ENCODE measurements at places on chromosomes 1 and 21.

- DNase-seq = no peak
Measured at GRCh38 chr1:23402286-23403037, 22.1 kb downstream of the TCEA3 start.

GRCh38 chr1:156135930-156136871 lies 17.2 kb upstream of the SEMA4A start:
- no peak for DNase-seq

GRCh38 chr1:98949166-98949565 lies 55.5 kb downstream of the PLPPR5 start:
- no peak for DNase-seq

GRCh38 chr1:192489047-192489446 lies 86.5 kb upstream of the RGS1 start:
- DNase-seq = no peak

DNA sequence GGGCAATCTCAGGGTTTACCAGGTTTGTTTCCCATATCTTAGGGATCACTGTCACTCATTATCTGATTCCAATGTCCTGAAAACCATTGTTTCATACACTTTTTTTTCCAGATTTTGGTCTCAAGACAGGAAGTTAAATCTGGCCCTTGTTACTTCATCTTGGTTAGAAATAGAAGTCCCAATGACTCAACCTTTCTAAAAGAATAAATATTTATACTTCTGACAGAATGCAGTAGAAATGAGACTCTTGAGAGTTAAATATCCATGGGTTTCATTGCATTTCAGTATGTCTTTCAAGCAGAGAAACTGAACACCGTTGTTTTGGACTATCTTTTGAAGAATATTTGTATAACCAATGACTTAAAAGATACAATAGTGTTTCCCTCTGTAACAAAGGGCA lies 19.8 kb upstream of the VCAM1 start:
- DNase-seq = no peak

DNA sequence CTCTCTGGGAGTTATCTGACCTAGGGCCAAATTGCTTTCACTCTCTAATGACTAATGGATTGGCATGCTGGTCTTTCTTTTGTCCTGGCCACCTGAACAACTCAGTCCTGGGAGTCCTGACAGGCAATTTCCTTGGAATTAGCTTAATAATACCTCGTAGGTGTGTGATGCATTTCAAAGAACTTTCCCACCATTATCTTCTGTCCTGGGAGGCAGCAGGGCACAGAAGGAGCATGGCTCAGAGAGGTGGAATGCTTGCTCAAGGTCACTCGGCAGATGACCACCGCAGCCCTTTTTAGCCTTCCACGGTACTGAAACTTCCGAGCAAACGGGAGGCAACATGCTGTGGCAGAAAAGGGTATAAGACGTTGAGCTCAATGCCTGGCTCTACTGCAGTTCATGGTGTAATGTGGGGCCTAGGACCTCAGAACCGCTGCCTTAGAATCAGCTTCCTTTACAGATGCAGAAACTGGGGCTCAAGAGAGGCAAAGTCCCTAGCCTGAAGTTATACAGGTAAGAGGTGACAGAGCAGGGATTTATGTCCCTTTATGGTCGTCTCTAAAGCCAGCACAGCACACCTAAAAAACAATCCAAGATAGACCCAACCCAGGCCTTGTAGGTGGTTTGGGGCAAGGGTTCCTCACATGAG lies 3.2 kb downstream of the ID3 start:
- no peak for DNase-seq

DNA sequence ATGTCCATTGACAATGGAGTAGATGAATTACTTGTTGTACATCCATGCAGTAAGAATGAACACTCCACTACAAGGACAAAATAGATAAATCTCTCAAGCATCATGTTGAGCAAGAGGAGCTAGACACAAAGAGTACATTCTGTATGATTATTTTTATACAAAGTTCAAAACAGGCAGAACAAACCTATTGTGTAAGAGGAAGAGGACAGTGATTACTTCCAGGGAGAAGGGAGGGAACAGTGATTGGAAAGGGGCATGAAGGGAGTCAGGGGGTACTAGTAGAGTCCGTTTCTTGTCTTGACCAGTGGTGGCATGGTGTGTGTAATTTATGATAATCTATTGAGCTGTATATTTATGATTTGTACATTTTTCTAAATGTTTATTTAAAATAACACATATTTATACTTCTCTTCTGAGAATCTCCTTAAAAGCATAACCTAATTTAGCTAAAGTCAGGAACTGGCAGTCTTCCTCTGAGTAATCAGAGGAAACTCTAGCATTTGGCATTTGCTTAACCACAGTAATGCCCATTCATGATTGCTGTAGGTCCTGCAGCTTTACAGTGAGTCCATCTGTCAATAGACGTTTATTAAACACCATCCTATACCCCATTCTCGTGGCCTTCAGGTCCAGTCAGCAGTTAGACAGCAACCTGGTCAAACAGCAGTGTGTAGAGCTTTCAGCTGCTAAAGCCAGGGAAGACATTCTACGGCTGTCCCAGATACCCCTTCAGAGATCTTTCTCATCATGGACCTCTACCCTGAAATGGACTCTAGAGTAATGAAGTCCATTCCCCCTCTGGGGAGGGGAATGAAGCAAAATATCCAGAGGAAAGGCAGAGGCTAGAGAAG lies 114.1 kb upstream of the GALNT2 start:
- DNase-seq = no peak

GRCh38 chr1:182702826-182703524 lies 18.6 kb upstream of the RGS8 start:
- DNase-seq = no peak

- no peak for DNase-seq
Measured at GRCh38 chr1:67566803-67567377, 118.1 kb upstream of the GADD45A start.

- DNase-seq = peak; percentile 50
Measured at GRCh38 chr1:20073256-20073655, 3.3 kb downstream of the PLA2G5 start.

- no peak for DNase-seq
Measured at GRCh38 chr1:5979536-5980313, 12.5 kb downstream of the NPHP4 start.

DNA sequence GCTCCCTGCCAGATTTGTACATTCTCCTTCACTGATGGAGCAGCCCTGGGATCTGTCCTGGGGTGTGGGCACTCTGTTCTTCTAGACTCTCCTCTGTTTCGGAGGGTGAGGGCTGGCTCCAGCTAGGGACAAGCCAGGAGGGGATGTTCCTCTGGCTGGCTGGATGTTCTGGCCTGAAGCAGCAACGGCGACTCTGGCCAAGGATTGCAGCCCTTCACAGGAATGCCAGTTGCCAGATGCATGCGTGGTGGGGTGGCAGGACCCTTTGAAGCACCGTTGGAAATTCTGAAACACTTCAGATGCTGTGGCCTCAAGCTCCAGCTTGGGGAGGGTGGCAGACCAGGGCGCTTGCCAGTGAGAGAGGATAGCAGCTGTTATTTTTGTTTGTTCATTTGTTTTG lies 210.9 kb downstream of the TRABD2B start:
- DNase-seq = no peak

GRCh38 chr1:171985639-171986038 lies 144.3 kb downstream of the DNM3 start:
- DNase-seq = no peak

- no peak for DNase-seq
Measured at GRCh38 chr1:198741744-198742143, 102.9 kb downstream of the PTPRC start.

DNA sequence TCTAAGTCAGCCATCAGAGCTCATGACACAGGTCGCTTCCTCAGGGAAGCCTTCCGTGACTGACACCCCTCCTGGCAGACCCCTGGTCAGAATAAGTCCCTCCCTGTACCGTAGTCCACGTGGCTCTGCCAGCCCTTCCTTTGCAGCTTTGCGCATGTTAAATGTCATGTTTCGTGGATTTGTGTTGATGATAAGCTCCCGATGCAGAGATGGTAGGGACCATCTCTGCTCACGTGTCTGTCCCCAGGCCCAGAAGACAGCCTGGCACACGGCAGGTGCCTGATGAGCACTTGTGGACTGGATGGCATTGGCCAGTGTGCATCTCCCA lies 75.9 kb downstream of the DHRS3 start:
- no peak for DNase-seq

- no peak for DNase-seq
Measured at GRCh38 chr1:80310703-80311245, 1304.2 kb upstream of the ADGRL4 start.

DNA sequence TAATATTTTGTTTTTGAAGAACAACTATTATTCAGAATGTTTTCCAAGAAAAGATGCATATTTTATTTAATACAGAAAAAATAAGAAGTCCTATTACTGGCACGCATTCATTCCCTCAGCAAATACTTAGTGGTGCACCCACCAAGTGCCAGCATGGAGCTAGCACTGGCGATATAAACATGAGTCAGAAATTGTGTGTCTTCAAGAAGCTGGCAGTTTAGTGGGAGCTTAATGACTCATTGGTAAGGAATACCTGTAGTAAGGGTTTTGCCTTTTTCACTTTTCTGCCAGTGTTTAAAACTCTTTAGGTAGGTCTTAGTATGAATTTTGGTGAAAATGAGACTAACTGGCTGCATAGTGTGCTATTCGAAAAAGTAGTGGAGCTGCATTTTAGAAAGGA lies 6.3 kb downstream of the MAGI3 start:
- no peak for DNase-seq

DNA sequence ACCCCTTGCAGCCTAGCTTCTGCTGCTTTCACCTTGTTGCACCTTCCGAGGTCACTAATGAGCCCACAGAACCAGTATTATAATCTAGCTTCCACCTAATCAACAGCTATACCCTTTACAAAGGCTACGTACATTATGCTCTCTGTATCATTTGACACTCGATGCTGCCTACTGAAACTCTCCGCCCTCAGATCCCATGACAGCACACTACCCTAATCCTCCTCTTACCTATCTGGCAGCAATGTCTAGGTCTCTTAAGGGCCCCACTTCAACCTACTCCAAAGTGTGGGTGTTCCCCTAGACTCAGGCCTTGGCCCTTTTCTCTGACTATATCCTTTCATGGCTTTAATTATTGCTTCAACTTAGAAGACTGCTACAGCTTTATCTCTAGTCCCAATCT lies 4.8 kb upstream of the MRPS21 start:
- DNase-seq = no peak

GRCh38 chr1:62247391-62248168 lies 52.9 kb downstream of the L1TD1 start:
- no peak for DNase-seq

- DNase-seq = no peak
Measured at GRCh38 chr1:150973258-150973835, 1.3 kb downstream of the CERS2 start.

DNA sequence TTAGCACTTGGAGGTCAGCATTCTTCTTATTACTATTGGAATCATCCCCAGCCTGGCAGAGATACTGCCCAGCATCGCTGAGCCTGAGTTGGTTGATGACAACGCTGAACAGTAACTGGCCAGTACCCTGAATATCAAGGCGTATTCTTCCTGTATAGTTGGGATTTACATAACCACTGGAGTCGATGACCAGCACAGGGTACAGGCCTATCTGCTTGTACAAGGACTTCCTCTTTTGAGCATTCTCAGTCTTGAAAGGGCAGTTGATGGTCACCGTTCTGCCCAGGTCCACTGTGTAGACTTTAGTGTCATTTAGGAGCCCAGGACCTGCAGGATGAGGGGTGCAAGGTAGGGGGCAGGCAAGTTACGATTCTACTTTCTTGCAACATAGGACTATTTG lies 8.8 kb downstream of the PIGR start:
- DNase-seq = no peak

- peak; percentile 87 for DNase-seq
Measured at GRCh38 chr1:16235944-16236510, 956 bp downstream of the CPLANE2 start.

DNA sequence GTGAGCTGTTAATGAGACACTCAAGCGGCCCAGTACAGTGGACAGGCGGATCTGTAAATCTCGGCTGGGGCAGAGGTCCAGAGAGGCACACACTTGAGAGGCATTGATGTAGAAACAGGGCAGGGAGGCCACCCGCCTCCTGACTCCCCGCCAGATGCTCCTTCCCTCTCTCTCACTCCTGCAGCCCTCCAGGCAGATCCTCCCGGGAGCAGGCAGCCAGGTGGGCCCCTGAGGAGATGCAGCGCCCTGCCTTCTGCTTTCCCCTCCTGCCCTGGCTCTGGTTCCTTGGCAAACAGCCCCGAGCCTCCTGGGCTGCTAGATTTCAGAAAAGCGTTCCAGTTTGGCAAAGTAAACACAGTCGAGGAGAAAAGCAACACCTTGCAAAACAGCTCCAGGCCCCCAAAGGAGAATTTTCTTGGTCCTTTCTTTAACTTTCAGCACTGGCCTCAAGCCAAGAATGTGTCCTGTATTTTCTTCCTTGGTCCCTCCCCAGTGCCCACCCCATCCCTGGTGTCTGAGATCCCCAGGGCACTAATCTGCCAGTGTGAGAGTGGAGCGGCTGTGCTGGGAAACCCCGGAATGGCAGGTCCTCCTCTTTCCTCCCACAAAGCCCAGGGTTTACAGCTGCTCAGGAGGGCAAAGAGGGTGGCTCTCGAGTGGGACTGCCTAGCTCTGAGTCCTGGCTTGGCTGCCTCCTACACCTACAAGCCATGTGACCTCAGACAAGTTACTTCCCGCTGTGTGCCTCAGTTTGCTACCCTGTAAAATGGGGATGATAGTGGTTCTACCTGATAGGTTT lies 29.4 kb upstream of the IFNLR1 start:
- no peak for DNase-seq

- DNase-seq = no peak
Measured at GRCh38 chr1:168396940-168397684, 116.4 kb downstream of the TBX19 start.

DNA sequence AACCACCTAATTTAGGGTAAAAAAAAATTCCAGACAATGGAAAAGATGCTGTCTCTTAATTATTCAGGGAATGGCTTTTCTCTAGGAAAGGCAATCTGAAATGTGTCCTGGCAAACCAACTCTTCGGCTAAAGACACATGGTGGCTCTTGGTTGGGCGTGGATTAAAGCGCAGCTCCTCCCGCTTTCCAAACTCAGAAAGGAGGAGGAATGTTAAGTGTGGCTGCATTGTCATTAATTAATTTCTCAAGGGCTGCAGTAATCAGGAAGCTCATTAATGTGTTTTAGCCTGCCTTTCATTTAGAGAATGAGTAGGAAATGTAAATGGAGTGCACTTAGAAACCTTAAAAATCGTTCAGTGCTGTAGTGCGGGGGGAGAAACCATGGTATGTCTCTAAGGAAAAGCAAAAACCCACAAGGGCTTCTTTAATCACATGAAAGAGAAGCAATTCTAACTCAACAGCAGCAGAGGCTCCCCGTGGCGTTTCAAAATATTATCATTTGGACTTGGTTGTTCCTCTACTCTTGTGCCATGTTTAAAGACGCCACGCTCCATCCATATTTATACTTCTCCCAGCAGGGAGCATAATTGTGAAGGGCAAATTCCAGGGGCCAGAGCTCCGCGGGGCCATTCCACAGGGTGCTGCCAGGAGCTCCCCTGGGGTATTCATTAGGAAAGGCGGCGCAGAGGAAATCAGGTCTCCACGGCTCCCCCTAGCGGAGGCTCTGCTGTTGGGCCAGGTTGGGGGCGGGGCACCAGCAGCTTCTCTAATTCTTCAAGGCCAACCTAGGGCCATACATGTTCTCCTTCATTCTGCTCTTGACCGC lies 91.9 kb upstream of the SSX2IP start:
- DNase-seq = peak; percentile 69

GRCh38 chr1:235024711-235025421 lies 103.8 kb downstream of the TOMM20 start:
- no peak for DNase-seq
